Uterus (tissue), 4 donors: ENCODE measurements at places on chromosomes 1 and 21.

- no peaks in the 10 kb centered on the region for H3K27me3 ChIP-seq
- H3K36me3 ChIP-seq = no peaks in the 10 kb centered on the region
- H3K27ac ChIP-seq = no peak overlapping the region
Measured at GRCh38 chr21:45151445-45152160, 77.2 kb downstream of the ADARB1 start.

- H3K4me3 ChIP-seq = no peak overlapping the region
- no peaks in the 10 kb centered on the region for H3K36me3 ChIP-seq
- H3K27me3 ChIP-seq = no peaks in the 10 kb centered on the region
Measured at GRCh38 chr1:108531444-108531843, 28.5 kb upstream of the EEIG2 start.

GRCh38 chr1:57254022-57254421 lies 169.8 kb downstream of the DAB1 start:
- no peak for DNase-seq
- H3K36me3 ChIP-seq = no peaks in the 10 kb centered on the region
- H3K27me3 ChIP-seq = no peaks in the 10 kb centered on the region
- no peak overlapping the region for H3K4me3 ChIP-seq
- no peak overlapping the region for H3K27ac ChIP-seq

- H3K27me3 ChIP-seq = no peaks in the 10 kb centered on the region
- no peak for DNase-seq
- H3K27ac ChIP-seq = no peak overlapping the region
- no peaks in the 10 kb centered on the region for H3K36me3 ChIP-seq
- H3K4me3 ChIP-seq = no peak overlapping the region
- H3K4me1 ChIP-seq = no peaks in the 10 kb centered on the region
Measured at GRCh38 chr1:248376916-248377315, 1.4 kb downstream of the OR2T6 start.
